ENCODE measurements at places on chromosomes 5 and 9.

GRCh38 chr5:90135779-90136378 is 273.7 kb downstream of the CETN3 start:
- DNase-seq: no peak

GRCh38 chr5:154193701-154194121 is 3.2 kb downstream of the GALNT10 start:
- DNase-seq: no peak

DNA sequence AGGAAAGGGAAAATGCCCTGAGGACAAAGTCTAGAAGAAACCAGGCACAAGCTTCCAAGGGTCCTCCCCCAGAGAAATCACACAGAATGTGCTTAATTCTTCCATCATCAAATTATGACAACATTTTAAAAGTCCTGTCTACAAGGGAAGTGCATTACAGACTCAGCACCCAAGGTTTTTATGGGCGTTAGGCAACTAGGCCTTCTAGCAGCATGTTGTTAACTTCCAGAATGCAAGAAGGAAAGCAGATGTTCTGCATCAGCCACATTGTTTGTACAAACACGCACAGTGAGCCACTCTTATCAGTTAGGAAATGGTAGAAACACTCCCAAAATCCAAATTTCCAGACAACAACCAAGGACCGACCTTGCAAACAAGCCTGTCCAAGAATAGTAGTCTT is 26.5 kb downstream of the SMC5 start:
- DNase-seq: no peak

GRCh38 chr5:1330146-1330846 is 14.6 kb downstream of the CLPTM1L start:
- DNase-seq: no peak

GRCh38 chr9:20028849-20029231 is 240.0 kb upstream of the SLC24A2 start:
- DNase-seq: no peak

Measured in stimulated activated CD8-positive, alpha-beta memory T cell treated with anti-CD3 and anti-CD28 coated beads, Interleukin-2, amount 100 ng/mL, for 1 hour (primary cell).